ENCODE measurements at places on chromosomes 1 and 21. TPM values are rescaled to one million over a fixed set of nuclear protein-coding genes. Genes with fewer than 3 reads are reported as not detected.

The NEGR1 gene
- 0.63 TPM for total RNA-seq

The HENMT1 gene
- 3.7 TPM for total RNA-seq

The PLA2G2D gene
- total RNA-seq, result 0.56 TPM

The TTC24 gene
- total RNA-seq, result 0.47 TPM

The ZNF683 gene
- 0.61 TPM for total RNA-seq

The CCDC17 gene
- total RNA-seq, result 1.6 TPM

The ADORA1 gene
- total RNA-seq, result 3.2 TPM

The KRTAP7-1 gene
- not detected for total RNA-seq

The LAMC2 gene
- 0.32 TPM for total RNA-seq

The LRRIQ3 gene
- total RNA-seq, result 0.52 TPM

The LEFTY2 gene
- total RNA-seq, result 1.0 TPM

The WNT2B gene
- 3.6 TPM for total RNA-seq

The ZBTB8A gene
- total RNA-seq, result 4.5 TPM

The PTGS2 gene
- 0.54 TPM for total RNA-seq

The SLFNL1 gene
- 0.50 TPM for total RNA-seq

The THEM5 gene
- total RNA-seq, result 1.1 TPM

The ACTL8 gene
- 2.2 TPM for total RNA-seq

The HS2ST1 gene
- 43.6 TPM for total RNA-seq

The POU3F1 gene
- 3.8 TPM for total RNA-seq

The SLC5A9 gene
- 0.58 TPM for total RNA-seq

The TRAF3IP3 gene
- 0.20 TPM for total RNA-seq
